T-helper 22 cell (primary cell): ENCODE measurements at places on chromosomes 2 and 18.

- no peak for DNase-seq
These were observed 896.5 kb upstream of the PIK3C3 start for GRCh38 chr18:41058351-41059125.

GRCh38 chr2:1245193-1245592, 168.1 kb upstream of the TPO start:
- DNase-seq = no peak

- no peak for DNase-seq
These were observed 483 bp downstream of the TRAPPC8 start for GRCh38 chr18:31942291-31942998.

- no peak for DNase-seq
These were observed 80.1 kb downstream of the SOCS6 start for GRCh38 chr18:70368903-70369302.

DNA sequence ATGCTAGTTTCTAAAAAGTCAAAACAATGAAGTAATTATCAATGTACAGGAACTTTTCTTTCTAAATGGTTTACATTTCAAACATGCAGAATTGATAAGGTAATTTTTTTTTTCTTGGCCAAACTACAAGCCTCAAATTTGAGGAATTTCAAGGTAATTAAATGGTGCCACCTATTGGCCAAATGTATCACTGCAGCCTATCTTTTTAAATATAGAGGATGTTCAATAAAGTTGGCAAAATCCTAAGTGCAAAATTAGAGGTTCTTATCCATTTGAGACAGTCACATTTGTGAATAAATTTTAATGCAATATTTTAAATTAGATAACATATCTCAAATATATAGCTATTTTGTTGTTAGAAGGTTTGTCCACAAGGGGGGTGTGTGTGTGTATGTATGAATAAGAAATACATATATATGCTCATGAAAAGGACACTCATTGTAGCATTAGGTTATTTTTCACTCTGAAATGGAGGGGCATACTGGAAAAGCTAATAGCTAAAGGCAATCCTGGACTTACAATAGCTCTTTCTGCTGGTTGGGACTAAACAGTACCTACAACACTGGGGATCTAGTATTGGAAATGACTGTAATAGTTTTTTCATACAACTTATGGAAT, 26.2 kb downstream of the MMADHC start:
- DNase-seq = no peak

DNA sequence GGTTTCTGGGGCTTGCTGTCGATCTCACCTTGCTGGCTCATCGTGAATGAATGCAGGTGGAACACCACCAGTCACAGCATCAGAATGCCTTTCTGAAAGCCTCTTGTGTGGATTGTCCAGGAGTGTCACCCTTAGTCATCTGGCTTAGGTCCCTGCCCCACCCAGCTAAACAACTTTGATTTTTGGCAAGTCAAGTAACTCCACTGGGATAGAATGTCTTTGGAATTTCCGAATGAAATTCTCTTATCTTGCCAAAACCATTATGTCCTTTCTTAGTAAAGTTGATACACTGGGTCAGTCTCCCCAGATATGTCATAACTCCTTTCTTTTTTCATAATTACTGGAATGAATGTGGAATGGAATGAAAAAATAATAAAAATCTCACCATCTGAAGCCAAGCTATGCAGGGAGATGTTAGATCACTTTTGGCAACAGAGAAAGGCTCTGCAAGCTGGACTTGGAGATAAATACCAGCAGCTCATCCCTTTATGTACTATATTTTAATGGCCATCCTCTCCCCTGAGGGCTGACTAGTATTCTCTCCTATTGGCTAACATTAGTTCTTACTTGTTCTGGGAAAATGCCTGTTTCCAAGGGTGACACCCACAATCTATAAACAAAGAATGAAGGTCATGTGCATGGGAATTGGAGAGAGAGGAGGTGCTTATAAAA, 35.4 kb downstream of the INSIG2 start:
- DNase-seq = no peak

DNA sequence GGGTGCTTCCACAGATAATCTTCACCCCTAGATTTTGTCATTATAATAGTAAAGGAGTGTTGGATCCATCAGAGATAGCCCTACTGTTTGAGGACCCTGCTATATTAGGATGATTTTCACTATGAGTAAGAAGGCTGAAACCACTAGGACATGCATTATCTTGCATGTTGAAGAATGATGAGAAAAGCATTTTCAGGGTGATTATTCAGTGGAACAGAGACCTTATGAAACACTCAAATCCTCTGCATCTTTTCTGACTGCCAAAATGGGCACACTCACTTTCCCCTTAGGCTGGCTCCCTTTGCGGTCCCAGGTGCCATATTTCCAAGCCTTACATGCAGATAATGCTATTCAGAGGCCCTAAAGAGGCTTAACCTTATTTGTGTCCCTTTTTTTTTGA, 296.9 kb downstream of the RND3 start:
- no peak for DNase-seq

DNA sequence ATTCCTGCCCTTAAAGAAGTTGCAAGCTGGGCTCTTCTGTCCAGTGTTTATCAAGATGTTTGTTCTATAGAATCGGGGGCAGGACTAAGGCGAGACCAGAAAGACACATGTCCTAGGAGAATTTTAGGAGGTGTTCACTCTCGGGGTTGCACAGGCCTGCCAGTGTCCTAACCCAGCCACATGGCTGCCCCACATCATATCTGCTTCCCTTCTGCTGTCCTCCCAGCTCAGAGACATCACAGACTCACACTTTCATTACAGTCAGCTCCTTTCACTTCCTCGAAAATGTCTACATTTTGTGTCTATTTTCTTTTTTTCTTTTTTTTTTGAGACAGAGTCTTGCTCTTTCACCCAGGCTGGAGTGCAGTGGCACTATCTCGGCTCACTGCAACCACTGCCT, 10.7 kb upstream of the MRO start:
- no peak for DNase-seq

DNA sequence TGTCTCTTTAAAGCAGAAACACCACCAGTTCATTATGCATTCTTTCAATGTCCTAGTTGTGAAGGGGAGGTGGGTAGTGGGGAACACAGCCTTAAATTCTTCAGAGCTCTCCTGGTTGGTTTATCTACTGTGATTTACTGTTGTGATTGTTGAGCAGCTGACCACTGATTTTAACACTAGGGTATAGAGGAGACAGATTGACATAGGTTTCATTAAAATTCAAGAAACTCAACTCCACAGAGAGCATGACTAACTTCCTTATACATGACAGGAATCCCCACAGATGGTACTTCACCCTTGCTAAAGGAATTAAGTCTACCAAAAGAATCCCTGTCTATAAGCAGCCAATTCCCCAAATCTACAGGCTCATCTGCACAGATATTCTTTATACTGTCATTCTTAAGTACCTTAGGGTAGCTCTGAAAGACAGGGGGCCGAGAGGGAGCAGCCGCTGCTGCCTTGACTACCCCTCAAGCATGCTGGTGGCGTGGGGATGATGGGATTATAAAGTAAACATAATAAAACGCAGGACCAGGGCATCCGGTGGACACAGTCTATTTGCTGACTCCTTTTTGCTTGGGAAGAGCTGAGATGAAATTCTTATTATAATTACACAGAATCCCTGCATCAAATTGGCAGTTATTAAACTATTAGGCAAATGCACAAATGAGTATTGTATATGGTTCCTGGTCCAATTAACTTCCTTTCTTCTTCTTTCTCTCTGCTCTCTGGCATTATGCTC, 1377.6 kb upstream of the PIK3C3 start:
- DNase-seq = no peak

- no peak for DNase-seq
These were observed 141.9 kb downstream of the LYPD6B start for GRCh38 chr2:149180226-149180875.

GRCh38 chr2:38116762-38117161, 40.8 kb upstream of the CYP1B1 start:
- no peak for DNase-seq

DNA sequence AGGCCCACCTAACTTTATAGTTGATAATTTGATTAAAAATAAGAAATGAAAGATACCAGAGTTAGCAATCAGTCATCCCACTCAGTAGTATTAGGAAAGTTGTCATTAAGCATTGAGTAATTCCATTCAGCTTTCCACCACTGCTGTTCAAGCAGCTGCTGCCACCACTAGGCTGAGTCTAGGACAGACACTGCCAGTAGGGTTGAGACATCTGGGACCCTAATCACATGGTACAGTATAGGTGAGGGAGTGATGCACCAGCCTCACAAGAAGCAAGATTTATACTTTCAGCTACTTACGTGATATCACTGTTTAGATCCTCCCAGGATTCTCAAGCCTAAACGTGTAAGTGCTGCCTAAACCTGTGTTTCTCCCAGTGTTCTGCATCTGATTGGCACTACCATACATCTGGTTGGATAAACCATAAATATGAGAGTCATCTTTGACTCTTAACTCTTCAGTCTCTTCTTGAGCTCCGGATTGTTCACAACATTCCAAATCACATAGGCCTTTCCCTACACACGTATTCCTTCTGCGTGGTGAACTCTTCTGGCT, 3.2 kb downstream of the UBXN4 start:
- no peak for DNase-seq

- no peak for DNase-seq
These were observed 52.0 kb downstream of the IL1RL2 start for GRCh38 chr2:102238778-102239177.

DNA sequence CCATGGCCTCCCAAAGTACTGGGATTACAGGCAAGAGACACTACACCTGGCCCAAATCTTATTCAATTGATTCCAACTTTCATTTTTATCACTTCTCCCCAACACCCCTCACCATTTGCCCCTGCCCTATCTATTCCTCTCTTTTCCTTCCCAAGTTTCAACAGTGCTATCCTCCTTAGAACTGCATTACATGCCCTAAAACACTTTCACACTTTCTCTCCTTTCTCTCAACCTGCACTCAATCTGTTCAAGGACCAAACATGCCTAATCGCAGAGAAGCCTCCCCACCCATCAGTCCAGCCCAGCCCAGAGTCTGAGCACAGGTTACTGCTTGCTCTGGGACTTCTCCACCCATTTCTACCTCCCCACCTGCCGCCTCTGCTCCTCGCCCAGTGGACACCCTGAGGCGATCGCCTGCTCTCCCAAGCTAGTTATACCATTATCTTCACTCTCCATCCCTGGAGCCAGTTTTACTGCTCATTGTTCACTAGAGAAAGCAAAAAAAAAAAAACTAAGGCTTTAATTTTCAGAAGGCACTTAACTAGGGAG, 23.7 kb upstream of the DSG1 start:
- no peak for DNase-seq

DNA sequence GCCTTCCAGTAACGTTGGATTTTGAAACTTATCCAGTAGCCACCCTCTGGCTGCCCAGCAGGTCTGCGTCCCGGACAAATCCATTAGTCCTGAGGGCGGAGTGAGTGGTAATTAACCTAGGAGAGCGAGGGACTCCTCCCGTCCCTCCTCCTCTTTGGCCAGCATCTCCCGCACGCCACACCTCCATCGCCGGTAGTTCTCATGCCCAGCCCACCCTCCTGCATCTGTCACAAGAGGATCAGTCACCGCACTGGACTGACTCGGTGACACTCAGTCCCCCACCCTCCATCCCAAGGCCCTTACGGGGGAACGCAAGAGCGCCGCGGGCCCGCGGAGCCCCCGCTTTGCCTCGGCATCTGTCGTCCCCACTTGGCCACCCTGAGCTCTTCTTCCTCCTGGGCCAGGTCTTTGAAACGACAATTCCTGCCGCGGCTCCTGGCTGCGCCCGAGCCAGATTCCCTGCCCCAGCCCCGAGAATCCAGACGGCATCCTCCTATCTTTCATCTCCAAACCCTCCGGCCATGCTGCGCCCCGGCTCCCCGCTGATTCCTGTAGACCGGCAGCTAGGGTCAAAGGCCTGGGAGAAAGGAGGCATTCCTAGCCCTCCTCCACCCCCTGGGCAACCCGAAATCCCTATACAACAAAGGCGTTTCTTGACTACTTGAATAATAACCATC, 77.5 kb downstream of the EIF2AK3 start:
- DNase-seq = no peak

GRCh38 chr18:25100418-25100817, 251.5 kb downstream of the ZNF521 start:
- DNase-seq = no peak

- DNase-seq = peak; percentile 62
These were observed 6.3 kb downstream of the MTERF4 start for GRCh38 chr2:241095594-241096290.

DNA sequence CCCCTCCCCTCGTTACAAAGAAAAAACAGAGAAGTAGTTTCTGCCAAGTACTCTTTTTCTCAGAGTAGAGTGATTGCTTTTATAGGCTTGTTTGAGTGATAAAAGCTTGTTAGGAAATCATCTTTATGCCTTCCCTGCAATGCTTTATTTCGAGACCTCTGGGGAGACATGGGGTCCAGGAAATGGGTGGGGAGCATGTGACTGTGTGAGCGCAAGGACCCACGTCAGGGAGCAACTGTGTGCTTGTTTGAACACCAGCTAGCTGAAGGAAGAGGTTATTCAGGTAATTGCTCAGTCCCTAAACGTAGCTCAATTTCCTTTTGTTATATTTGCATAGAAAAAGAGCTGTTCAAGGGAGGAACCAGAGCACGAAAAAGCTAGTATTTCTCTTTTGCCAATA, 187.3 kb downstream of the FAM210A start:
- no peak for DNase-seq

GRCh38 chr2:98050070-98050469, 36.9 kb upstream of the VWA3B start:
- DNase-seq = no peak

DNA sequence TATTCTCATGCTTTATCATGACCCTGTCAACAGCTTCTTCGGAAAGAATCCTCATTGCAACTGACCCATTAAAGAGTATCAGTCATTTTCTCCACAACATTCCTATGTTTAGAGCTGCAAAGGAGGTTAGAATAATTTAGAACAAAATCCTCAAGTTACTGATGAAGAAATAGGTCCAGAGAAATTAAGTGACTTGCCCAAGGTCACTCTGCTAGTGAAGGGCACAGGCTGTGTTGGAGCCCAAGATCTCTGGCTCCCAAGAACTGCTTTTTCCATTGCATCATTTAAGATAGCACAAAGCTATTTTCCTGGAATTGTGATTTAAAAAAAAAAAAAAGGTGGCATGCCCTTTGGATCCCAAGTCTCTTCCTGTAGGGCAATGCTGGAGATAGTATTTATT, 9.6 kb downstream of the IRS1 start:
- no peak for DNase-seq

GRCh38 chr2:72389447-72389846, 241.8 kb upstream of the CYP26B1 start:
- DNase-seq = no peak

- DNase-seq = no peak
These were observed 148.1 kb downstream of the TTC27 start for GRCh38 chr2:32775954-32776353.

- no peak for DNase-seq
These were observed 32.3 kb upstream of the NEB start for GRCh38 chr2:151766437-151767153.

- DNase-seq = no peak
These were observed 16.8 kb upstream of the ALPI start for GRCh38 chr2:232438951-232439757.

DNA sequence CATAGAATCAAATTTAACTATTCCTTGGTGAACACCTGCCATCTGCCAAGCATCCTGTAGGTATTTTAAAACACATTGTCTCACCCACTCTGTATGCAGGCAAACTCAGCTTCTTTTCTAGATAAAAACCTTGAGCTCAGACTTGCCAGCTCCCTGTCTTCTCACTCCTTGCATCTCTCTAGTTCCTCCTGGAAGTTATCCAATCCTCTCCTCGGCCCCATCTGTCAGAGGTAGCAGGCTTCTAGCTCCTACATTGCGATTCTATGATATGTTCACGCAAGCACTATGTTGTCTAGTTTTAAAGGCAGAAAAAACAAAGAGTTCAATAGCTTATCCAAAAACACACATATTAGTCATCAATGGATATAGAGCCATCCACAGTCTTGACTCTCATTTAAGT, 67.0 kb upstream of the APCDD1 start:
- DNase-seq = no peak

- no peak for DNase-seq
These were observed 127.4 kb downstream of the VAPA start for GRCh38 chr18:10041180-10041579.
